ENCODE measurements at places on chromosomes 2 and 18.

GRCh38 chr18:38413193-38413592 lies 847.6 kb upstream of the CELF4 start:
- DNase-seq: no peak

DNA sequence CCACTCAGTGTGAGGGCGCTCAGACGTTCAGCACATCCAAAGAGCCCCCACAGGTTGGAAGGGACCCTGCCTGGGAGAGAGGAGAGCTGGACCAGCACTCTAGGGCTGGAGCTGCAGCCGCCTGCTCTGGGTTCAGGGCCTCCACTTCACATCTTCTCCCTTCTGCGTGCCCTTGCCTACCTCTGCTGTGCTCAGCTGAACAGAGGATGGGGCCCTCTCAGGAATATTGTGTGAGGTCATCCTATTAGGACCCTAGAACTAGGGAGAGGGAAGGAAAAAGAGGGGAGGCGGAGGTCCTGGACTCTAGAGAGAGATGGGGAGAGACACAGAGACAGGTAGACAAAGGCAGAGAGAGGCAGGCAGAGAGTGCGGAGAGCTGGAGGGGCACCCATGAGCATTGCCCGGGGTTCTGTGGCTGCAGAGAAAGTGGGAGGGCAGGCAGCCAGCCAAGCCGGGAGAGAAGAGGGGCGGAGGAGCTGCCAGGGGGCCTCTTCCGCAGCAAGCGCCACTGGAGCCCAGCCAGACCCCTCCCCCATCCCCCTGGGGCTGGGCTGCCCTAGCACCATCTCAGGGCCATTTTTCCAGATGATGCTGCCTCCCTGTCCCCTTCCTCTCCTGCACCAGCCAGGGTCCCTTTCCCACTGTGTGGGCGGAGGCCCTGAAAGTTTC lies 8.3 kb upstream of the TNS1 start:
- DNase-seq: no peak

GRCh38 chr18:28905509-28905908 lies 728.6 kb upstream of the CDH2 start:
- DNase-seq: no peak

DNA sequence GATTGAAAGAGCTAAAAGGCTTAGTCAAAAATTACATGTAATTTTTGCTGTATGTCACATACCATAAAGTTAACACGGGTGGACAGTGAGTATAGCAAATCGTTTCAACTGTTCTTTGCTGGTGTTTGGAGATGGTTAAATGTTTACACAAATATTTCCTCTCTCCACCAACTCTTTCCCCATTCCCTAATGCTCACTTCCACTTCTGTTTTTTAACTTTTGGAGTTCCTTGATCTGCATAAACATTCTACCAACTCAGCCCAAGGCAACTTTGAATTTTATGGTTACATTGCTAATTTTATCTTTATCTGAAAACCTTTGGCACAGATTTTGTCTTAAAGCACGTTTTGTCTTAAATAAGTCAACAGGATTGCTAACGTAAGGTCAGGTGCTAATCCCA lies 1.9 kb upstream of the SPOPL start:
- DNase-seq: no peak

DNA sequence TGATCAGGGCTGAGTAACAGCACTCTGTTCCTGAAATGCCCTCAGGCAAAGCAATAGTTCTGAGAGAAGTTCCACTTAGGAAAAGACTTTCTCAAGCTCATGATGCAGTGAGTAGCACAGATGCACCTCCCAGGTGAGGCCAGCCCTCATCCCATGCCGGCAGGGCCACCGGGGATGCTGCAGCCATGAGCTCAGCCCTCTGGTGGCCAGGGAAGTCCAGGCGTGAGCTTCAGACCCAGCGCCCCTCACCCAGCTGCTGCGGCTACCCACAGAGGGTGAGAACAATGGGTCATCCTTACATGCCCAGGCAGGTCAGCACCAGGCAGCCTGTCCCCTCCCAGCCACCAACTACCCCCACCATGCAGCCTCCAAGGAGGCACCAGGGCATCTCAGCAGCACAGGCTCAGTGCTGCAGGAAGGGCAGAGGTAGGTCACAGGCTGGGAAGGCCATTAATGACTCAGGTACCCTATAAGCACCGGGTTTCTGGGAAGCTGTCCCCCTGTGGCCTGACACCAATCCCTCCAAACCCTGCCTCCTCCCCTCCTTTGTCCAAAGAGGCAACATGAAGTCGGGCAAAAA lies 50.6 kb downstream of the TTC32 start:
- no peak for DNase-seq

Measured in T-helper 2 cell treated with Interferon-gamma antibody and Interleukin-4, amounts not matched to agents 5 μg/mL and 100 μg/mL, for 36 hours (primary cell).